ENCODE measurements at places on chromosomes 6 and 20.

DNA sequence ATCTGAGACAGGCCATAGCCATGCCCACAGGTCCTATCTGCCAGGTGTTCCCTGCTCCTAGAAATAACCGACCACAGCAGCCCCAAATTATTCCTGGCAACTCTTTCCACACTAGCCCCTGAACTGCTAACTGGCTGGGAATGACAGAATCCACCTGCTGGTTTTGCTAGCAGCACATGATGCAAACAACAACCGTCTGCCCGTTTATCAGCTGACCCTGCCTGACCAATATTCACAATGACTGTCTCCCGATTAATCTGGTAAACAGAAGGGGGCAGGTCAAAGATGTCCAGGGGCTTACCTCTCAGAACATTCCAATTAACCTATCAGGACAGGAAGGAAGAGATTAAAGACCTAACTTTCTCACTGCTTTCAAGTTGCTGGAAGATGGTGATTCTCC lies 101.5 kb downstream of the NRSN1 start:
- DNase-seq, result no peak

GRCh38 chr6:108875161-108875555 lies 26.9 kb downstream of the ARMC2 start:
- no peak for DNase-seq

DNA sequence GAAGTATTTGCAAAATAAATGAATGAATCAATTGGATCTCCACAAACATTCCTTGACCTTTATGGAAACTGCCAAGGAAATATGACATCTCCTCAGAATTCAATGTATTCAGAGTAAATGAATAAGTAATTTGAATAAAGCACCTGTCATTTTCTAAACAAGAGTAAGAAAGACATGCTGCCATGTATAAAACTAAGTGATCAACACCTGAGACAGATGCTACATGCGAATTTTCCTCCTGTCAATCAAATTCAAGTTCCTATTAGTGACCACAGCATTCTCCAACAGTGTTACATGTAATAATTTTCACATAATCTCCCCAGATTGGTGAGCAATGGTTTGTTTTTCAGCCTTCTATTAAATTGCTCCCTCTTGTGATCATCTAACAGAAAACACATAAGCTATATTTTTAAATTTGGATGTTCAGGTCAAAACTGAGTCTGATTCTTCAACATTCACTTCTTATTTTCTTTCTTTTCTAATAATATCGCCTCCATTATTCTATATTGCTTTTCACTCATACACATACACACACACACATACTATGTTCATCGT lies 163.2 kb upstream of the RNF217 start:
- no peak for DNase-seq

DNA sequence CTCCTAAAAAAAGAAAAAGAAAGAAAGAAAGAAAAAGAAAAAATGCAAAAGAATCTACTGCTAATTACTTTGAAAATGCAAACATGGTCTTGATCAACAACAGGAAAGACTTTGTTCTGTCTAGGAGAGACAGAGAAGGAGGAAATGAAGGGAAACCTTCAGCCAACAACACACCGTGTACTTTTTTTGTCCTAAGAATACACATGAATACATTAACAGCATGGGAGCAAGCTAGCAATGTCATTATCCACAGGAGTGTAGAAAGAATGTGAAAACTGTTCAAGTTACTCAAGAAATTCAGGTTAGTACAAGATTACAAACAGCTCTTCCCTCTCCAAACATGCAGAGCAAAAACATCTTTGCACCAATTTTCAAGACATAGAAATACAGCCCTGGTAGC lies 326.3 kb downstream of the UBE3D start:
- DNase-seq, result no peak

- DNase-seq, result no peak
Observed at GRCh38 chr6:65259982-65260381, 447.0 kb downstream of the EYS start.

- no peak for DNase-seq
Observed at GRCh38 chr20:3924304-3925112, 35.3 kb downstream of the PANK2 start.

GRCh38 chr6:26107935-26108334 lies 20.7 kb downstream of the HFE start:
- DNase-seq, result no peak

- peak; percentile 86 for DNase-seq
Observed at GRCh38 chr20:21433329-21433890, 36.1 kb upstream of the NKX2-4 start.

- no peak for DNase-seq
Observed at GRCh38 chr6:38215651-38216311, 396.3 kb downstream of the ZFAND3 start.

DNA sequence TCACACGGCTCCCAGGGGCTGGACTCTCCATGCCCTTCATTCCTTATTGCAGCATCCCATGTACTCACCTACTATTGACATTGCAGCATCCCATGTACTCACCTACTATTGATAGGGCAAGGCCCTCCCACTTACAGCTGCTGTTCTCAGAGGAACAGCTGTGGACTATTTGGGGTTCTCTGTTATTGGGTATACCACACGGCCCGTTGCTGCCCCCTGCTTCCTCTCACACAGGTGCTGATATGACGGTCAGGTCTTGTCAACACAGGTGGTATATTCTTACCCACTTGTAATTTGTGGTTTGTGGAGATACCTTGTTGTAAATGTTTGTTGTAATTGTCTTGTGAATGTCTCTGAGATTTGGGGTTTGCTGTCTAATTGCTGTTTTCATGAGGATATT lies 18.8 kb downstream of the ALDH5A1 start:
- DNase-seq, result no peak

DNA sequence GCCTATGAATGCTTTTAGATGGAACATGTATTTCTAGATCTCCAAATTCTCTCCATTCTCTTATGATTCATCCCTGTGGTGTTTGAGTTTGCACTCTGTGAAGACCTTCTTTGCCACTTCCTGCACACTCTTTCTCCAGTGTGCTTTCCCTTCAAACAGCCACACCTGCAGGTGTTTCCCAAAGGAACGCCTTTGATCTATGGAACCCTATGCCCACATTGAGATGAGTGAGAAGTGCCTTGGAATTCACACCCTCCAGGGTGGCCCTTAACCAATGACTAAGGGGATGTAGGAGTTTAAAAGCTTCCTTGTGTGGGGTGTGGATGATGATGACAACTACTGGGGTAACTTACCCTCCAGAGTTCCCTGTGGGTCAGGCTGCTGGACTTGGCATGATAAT lies 570.1 kb downstream of the DHX35 start:
- DNase-seq, result no peak

- DNase-seq, result no peak
Observed at GRCh38 chr20:56685879-56686278, 56.8 kb downstream of the TFAP2C start.

DNA sequence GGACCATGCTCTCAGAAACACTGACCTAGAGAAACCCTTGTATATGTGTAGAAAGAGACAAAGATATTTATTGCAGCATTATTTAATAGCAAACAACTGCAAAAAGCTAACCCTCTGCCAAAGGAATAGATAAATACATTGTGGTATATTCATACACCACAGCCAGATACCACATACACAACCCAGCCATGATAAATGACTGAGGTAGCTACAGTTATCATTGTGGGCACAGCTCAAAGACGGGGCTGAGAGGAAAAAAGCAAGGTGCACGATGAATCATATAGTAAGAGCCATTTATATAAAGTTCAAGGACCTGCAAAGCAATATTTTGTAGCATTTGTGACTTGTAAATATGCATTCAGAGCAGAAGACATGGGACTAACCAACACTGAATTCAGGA lies 30.8 kb downstream of the RSPO4 start:
- DNase-seq, result no peak

DNA sequence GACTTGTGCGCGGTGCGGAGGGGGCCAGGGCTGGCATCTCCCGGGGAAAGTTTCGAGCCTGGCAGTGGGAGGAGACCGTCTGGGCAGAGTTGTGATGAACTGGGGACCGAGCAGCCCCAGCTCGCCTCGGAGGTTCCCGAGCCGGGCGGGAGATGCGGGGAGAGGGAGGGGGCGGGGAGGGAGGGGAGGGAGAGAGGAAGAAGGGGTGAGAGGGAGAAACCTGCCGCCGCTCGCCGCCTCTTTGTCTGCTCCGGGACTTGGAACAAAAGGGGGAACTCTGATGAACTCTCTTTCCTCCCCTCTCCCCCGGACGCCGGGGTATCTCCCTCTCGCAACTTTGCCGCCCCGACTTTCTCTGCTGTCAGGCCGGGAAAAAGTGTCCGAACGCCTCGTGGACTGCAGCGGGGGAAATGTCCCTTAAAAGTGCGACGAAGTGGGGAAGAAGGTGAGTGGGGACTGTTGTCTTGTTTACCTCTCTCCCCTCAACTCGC lies 72.7 kb downstream of the SOX4 start:
- peak; percentile 18 for DNase-seq

- no peak for DNase-seq
Observed at GRCh38 chr20:58992911-58993310, 11.9 kb downstream of the NELFCD start.

GRCh38 chr6:138600726-138601125 lies 101.4 kb upstream of the NHSL1 start:
- DNase-seq, result no peak

GRCh38 chr6:91634791-91635190 lies 1047.9 kb upstream of the MAP3K7 start:
- DNase-seq, result no peak

DNA sequence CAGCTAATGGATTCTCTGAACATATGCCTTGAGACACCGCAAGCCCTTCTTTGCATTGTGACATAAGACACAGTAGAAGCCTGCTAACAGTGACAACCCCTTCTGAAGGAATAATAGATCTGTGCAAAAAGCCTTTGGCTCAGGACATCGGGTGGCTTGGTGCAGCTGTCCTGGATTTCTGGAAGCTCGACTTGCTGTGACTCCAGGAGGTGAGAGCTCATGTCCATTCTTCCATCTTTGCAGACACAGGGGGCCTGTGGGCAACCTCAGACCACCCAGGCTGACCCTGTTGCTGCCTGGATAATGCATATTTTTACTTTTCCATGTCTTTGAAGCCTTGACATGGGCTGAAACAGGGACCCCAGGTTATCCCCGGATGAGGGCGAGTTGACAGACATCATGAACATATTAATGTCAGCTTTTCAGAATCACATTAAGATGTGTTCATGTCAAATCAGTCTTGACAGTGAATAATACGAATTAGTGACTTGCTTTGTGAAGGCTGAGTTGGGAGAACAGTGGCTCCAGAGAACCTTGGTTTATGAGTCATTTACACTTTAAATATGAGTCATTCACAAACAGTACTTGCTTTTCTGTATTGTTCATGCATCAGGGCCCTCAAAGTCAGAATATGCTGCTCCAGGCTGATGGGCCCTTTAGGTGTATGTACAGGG lies 66.8 kb upstream of the IYD start:
- DNase-seq, result peak; percentile 69

- peak; percentile 82 for DNase-seq
Observed at GRCh38 chr6:28802417-28803336, 121.1 kb downstream of the TRIM27 start.

DNA sequence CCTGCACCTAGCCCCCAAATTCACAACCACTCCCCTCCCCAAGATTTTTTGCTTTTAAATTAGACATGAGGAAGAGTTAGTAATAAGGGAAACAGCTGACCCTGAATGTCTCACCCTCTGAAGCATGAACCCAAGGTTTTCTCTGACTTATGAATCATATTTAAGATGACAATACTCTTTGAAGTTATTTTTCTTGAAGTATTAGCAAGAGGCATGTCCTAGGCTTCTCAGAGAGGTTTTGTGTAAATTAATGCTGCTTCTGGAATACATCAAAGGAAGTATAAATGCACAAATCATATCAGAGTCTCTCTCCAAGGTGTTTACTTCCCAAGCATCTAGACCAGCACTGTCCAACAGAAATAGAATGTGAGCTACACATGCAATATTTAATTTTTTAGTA lies 408.1 kb upstream of the MARCKS start:
- peak; percentile 24 for DNase-seq

GRCh38 chr20:54172856-54173652 lies 732 bp downstream of the CYP24A1 start:
- DNase-seq, result no peak

DNA sequence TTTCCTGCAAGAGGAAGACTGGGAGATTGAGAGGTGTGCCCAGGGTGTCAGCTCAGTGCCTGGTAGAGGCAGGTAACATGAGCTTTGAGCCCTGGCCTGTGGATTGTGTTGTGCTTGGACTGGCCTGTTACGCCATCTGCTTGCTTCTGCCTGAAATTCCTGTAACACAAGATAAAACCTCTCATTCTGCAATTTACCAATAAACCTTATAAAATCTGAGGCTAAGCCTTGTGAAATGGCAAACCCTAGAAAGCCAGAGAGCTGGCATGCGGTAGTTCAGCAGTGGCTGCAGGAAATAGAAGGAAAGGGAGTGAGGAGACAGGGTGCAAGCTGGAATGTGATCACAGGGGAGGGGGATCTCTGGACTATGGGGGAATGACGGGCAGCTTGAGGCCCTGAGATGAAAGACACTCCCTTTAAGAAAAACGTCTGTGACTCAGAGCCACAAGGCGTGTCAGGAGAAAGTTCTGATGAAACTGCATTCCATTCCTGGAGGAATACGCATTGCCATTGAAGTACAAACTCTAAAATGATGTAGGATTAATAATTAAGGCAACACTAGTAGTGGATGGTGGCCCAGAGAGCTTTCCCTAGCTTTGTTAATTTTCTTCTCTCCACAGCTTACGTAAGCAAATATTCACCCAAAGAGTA lies 26.3 kb upstream of the TFAP2A start:
- peak; percentile 96 for DNase-seq

DNA sequence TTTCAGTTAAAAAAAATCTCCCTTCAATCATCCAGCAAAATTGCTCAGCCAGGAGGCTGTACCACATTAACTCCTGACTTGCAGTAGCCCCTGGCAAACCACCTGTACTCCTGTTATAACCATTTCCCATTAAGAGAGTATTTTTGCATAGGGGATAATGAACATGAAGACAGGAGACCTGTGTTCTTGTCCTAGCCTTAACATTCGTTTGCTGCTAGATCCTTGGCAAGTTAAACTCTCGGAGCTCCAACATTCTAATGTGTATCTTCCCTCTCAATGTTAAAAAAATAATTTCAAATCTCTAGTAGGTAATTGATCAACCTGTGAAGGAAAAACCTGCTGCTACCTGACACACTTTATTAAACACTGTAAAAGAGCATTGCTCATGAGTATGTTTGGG lies 8.4 kb upstream of the TMEM200A start:
- no peak for DNase-seq

DNA sequence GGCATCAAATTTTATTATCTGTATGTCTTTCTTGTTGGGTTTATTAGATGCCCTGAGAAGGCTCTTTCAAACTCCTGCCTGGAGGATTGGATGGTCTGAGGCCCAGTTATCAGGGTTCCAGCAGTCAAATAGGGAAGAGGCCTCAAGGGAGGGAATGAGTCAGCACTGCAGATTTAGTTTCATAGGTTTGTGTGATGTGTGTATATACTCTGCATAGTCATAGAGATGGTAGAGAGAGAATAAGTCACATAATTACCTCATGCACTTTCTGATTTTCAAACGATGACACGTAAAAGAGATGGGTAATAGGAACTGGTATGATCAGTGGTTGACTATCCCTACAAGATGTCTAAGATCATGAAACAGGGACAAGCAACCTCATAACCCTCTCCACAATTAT lies 82.1 kb downstream of the ADAT2 start:
- DNase-seq, result peak; percentile 3

GRCh38 chr6:111258615-111259088 lies 171.3 kb downstream of the SLC16A10 start:
- DNase-seq, result no peak

GRCh38 chr6:106628658-106629102 lies 618 bp downstream of the RTN4IP1 start:
- no peak for DNase-seq
